Neuronal stem cell (in vitro differentiated cells): ENCODE measurements at places on chromosomes 12 and 14.

GRCh38 chr12:22687361-22688076, 62.5 kb downstream of the ETNK1 start:
- DNase-seq: no peak

- DNase-seq: no peak
Measured at GRCh38 chr12:66290716-66291200, 11.5 kb upstream of the HELB start.

DNA sequence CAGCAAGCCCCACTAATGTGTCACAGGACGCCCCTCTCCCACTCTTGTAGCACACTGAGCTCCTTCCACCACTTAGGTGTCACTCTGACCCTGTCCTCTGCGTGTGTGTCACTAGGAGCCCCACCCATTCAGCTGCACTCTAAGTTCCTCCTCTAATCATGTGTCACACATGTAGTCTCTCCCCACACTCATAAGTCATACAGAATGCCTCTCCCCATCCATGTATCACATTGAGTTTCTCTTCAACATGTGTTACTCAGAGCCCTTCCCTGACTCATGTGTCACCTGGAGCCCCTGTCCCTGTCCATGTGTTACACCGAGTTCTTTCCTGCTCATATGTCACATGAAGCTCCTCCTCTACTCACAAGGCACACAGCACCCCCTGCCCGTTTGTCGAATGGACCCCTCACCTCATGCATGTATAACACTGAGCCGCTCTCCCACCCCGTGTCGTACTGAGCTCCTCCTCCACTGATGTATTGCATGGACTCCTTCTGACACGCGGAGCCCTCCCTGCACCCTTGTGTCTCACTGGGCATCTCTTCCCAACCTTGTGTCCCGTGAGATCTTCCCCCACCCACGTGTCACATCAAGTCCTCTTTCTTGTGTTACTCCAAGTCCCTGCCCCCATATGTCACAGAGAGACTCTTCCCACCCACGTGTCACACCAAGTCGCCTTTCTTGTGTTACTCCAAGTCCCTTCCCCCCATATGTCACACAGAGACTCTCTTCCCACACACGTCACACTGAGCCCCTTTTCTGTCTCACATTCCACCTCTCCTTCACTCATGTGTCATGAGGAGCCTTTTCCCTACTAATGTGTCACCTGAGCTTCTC, 31.0 kb downstream of the RTL1 start:
- no peak for DNase-seq

GRCh38 chr14:95500201-95500681, 16.2 kb downstream of the SYNE3 start:
- no peak for DNase-seq

GRCh38 chr12:102301547-102301946, 103.9 kb upstream of the PMCH start:
- no peak for DNase-seq

GRCh38 chr14:76236172-76237130, 84.7 kb downstream of the GPATCH2L start:
- DNase-seq: no peak

GRCh38 chr14:23360496-23360895, 4.5 kb downstream of the EFS start:
- DNase-seq: no peak

DNA sequence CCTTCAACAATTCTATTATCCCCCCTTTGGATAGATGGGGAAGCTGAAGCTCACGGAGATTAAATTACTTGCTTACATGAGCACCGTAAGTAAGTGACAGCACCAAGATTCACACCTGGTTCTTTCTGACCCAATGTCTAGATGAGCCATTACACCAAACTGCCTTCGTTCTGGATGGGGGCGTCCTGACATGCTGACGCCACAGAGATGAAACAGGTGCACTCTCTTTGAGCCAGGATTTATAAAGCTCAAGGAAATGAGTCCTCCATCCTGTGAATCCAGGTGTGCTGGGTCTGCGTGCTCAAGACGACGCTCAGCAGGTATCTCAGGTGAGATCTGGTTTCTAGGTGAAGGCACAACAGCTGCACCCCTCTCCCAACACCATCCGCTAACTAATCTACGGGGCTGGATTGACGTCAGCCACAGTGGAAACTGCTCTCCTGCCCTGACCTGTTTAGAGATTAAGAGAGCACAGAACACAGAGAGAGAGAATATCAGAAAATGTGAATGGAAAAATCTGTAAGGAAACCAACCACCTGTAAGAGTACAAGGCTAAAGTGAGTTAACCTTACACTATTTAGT, 61.6 kb downstream of the KSR2 start:
- no peak for DNase-seq

DNA sequence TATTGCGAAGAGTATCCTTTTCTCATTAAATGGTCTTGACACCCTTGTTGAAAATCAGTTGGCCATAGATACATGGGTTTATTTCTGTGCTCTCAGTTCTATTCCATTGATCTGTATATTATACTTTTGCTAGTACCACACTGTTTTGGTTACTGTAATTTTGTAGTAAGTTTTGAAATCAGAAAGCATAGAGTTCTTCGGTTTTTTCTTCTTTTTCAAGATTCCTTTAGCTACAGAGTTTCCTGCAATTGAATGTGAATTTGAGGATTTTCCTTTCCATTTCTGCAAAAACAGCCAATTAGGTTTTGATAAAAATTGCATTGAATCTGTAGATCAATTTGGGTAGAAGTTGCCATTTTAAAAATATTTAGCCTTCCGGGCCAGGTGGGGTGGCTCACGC, 60.2 kb downstream of the ARHGAP5 start:
- no peak for DNase-seq

- no peak for DNase-seq
Measured at GRCh38 chr14:89507521-89507920, 90.5 kb upstream of the FOXN3 start.

GRCh38 chr14:20002319-20002718, 356 bp downstream of the OR4Q2 start:
- DNase-seq: no peak

DNA sequence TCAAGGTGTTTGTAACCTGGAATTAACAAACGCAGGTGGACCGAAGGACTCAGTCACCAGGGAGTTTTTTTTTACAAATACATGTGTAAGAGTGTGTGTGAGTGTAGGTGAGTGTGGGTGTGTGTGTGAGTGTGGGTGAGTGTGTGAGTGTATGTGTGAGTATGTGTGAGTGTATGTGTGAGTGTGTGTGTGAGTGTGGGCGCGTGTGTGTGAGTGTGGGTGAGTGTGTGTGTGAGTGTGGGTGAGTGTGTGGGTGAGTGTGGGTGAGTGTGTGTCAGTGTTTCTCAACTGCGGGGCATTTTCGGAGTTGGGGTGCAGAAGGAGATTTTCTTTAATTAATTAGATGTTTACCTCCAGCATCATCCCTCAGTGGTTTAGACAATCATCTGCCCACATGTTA, 1178.8 kb downstream of the VRK1 start:
- DNase-seq: no peak

- DNase-seq: no peak
Measured at GRCh38 chr14:89205137-89205740, 211.8 kb downstream of the FOXN3 start.

DNA sequence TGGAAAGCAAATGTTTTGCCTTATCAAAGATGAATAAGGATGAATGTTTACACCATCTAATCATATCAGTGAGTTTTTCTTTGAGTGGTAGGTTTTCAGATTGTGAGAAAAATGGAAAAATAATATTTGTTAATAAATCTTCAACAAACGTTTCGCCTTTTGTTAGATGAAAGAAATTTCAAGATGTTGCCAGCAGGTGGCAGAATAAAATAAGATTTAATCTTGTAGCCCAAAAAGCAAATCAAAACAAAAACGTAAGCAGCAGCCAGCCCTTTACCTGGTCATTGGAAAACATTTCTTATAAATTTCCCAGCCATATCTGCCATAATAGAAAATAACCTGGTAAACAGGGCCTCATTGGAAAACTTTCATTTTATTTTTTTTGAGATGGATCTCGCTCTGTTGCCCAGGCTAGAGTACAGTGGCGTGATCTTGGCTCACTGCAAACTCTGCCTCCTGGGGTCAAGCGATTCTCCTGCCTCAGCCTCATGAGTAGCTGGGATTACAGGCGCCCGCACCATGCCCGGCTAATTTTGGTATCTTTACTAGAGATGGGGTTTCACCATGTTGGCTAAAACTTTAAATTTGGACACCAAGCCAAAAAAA, 15.4 kb upstream of the TMEM120B start:
- no peak for DNase-seq

- no peak for DNase-seq
Measured at GRCh38 chr12:79252358-79253075, 387.9 kb downstream of the SYT1 start.

GRCh38 chr12:43099691-43100163, 452.3 kb downstream of the ADAMTS20 start:
- no peak for DNase-seq

DNA sequence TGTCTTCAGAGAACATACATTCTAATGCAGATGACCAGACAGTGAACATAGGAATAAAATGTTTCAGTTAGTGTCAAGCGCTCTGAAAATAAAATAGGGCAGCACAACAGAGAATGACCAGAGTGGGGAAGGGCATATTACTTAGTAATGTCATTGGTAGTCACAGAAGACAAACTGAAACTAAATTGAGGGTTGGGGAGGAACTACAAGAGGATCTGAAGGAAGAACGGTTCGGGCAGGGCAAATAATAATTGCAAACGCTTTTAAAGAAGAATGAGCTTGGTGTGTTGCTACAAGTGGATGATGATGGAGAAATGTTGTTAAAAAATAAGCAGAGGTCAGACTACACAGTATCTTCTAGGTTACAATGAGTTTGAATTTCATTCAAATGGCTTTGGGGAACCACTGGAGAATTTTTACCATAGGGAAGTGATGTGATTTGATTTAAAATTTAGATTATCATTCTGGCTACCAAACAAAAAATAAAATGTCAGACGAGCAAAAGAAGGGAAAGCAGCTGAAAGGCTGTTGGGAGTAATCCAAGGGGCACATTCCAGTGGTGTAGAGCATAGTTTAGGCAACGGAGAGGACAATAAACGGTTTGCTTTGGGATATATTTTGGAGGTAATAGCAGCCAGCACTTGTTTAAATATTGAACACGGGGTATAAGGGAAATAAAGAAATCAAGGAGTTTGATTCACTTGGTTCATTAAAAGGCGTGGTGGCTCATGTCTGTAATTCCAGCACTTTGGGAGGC, 56.3 kb upstream of the SLC6A13 start:
- DNase-seq: no peak

GRCh38 chr12:27523305-27523641, 733 bp upstream of the PPFIBP1 start:
- DNase-seq: no peak

- DNase-seq: no peak
Measured at GRCh38 chr14:43249591-43249990, 1257.5 kb downstream of the FSCB start.
